ENCODE measurements at places on chromosomes 12 and 14.

- DNase-seq: peak; percentile 62
Measured at GRCh38 chr12:1583421-1584078, 10.8 kb downstream of the FBXL14 start.

DNA sequence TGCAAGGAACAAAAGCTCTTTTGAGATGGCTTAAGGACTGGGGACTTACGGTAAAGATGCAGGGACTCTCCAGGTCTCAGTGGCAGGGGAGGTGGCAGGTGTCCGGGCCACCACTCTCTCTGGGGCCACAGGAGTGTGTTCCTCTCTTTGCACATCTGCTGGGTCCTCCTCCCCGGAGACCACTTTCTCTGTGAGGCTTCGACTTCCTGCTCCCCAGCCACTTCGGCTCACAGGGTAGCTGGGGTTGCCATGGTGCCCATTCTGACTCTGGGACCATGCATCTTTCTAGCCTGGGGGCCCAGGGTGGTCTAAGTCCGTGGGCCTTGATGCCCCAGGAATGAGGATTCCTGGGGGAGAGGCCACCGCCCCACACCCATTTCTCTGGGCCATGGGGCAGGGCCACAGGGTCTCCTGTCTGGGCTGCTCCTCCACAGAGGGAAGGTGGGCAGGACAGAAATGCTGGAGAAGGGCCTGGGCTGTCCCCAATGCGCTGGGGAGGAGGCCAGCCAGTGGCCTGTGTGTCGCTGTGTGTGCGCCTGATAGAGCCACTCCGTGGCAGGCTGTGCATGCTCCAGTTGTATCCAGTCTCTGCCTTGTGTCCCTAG lies 38.5 kb downstream of the CCDC92 start:
- DNase-seq: no peak

GRCh38 chr14:21978184-21978998 lies 304.8 kb upstream of the OR4E1 start:
- DNase-seq: peak; percentile 57

DNA sequence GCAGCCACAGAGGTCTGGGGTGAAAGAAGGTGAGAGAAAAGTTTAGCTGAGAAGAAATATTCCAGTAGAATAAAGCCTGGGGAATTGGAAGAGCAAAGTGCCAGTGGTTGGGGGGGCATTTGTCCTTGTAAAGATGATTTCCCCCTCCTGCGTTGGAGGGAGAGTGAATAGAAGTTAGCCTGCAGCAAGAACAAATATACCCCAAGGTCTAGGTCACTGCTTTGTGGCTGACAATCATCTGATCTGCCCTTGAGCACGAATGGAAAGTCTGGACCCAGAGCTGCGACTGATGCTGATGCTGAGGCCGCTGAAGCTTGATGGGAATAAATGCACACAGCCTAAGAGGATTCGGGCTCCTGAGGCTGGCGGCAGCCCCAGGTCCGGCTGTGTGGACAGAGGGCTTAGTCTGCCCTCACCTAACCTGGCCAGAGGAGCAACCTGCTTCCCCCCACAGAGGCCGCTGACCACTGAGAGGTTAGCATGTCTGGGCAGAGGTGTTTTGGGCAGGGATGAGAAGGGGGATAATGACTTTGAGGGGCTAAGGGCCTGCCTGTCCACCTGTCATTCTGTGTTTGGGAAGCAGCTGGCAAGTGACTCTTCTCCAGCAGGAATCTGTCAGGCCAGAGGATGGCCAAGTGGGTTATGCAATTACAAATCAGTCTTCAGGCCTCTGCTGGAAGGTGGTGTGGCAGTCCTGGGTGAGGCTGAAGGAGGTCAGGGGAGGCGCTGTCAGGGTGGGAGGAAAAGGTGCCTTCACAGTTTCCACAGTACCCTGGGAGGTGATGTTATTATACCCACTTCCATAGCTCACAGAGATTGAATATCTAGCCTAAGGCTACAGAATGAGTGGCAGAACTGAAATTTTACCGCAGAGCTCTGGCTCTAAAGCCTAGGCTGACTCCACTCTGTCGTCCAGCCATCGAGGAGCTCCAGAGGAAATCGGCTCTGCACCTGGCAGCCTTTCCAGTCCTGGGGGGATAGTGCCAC lies 11.7 kb downstream of the TUBA1C start:
- DNase-seq: no peak

DNA sequence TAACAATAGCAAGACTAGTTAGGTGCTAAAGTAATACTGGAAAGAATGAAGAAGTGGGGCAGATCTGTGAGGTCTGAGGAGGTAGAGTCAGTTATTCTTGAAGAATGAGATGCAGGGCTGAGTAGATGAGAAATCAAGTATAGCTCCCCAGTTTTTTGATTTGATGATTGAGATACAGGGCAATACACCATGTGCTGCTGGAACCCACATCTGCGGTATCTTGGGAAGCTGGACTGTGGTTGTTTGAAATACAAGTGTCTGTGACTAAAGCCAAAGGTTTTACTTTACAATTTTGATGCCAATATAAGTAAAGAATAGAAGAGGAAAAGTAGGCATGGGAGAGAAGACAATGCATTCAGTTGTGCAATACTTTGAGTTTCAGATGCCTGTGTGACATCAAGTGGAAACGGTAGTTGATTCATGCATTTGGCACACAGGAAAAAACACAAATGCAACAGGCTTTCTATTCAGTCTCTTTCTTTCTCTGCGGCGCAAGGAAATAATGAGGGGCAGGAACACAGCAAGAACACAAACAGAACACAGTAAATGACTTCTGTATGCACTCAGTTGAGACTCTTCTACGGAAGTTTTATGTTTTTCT lies 190.2 kb upstream of the SLC38A2 start:
- no peak for DNase-seq

DNA sequence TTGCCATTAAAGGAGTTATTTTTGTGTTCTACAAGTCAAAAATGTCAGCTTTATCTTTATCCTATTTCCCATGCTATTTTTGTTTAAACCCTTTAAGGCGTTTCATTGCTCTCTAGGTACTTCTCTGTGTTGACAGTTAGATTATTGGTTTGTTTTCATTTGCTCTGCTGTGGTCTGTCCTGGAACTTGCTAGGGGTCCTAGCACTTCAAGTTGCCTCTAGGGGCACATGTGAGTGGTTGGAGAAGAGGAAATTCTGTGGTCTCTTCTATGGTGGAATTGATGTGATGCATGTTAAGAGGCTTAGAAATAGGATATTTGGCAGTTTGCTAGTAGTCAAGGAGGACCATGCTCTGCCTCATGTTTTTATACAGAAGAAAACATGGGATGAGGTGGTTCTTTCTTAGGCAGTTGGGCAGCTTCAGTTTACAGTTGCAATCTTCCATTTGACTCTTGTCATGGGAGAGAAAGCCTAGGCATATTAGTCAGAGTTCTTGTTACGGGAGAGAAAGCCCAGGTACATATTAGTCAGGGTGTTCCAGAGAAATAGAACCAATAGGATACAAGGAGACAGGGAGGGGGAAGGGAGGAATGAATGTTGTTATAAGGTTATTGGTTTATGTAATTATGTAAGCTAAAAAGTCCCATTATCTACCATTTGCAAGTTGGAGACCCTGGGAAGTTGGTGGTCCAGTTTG lies 14.4 kb downstream of the TTLL5 start:
- no peak for DNase-seq

DNA sequence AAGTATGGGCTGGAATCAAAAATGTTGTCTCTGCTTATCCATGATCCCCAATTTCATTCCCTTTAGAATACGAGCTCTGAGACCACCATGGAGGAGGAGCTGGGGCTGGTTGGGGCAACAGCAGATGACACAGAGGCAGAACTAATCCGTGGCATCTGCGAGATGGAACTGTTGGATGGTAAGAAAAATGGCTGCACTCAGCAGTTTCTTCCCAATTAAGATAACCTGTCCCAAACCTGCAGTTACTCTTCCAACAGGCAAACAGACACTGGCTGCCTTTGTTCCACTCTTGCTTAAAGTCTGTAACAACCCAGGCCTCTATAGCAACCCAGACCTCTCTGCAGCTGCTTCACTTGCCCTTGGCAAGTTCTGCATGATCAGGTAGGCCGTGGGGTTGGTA lies 6.6 kb upstream of the GAPDH start:
- DNase-seq: no peak

DNA sequence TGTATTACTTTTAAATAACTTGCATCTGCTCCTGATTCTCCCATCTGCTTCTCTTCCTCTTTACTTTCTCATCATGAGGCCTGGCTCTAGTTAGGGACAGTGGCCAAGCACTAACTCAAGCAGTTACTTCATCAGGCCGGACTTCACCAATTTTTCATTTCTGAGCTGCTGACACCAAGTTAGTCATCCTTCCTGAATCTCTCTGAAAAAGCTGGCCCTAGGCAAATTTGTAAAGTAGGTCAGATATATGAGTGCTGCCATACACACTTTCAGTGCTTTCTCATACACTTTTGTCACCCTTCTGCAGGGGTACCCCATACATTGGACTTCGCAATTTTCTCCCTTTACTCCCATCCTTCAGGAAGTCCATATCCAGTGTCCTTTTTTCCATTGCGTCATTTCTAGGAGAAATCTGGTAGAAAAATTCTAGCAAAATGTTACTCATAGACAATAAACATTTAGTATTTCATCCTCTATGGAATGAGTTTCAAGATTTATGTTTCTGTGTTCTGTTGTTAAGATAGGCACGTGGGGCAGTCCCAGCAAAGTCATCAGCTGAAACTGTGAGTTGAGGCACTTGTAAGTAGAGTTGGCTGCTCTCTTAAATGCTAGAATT lies 276.8 kb upstream of the TMPO start:
- no peak for DNase-seq

DNA sequence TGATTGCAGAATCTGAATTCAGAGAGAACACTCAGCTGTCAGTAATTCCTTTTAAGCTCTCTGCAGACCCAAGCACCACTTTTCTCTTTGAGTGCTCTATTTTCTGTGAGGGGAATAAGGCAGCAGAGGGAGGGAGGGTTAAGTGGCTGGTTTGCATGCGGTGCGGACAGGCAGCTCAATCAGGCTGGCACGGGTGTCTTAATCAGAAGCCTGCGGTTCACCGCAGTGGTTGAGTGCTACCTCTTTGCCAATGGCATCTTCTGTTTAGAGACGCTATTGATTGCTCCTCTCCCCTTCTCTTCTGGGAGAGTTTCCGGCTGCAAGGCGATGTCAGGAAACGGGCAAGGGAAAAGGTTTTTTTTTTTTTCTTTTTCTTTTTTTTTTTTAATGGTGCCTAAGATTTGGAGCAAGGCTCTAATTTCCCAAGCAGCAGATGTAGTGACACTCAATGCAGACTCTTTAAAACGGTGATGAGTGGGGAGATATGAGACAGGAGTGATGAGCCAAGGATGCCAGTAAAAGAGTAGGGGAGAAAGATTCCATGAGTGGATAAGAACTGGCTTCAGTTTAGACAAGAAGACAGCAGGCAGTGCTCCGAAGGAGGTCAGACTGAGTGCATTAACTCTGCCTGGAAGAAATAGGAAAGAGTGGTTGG lies 533.7 kb upstream of the SEL1L start:
- no peak for DNase-seq

GRCh38 chr12:121712190-121712460 lies 427 bp upstream of the TMEM120B start:
- DNase-seq: peak; percentile 19

- DNase-seq: no peak
Measured at GRCh38 chr12:131907379-131908091, 13.1 kb downstream of the ULK1 start.

DNA sequence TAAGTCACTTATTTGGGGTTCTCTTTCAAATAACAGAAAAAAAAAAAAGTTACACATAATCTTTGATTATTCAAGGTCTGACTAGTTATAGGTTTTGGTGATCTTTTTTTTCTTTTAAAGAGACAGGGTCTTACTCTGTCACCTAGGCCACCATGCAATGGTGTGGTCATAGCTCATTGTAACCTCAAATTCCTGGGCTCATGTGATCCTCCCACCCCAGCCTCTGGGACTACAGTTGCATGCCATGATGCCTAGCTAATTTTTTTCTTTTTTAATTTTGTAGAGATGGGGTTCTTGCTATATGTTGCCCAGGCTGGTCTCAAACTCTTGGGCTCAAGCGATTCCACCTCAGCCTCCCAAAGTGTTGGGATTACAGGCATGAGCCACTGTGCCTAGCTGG lies 56.5 kb upstream of the CFL2 start:
- no peak for DNase-seq

- DNase-seq: no peak
Measured at GRCh38 chr14:69363964-69364363, 34.1 kb downstream of the ERH start.
